ENCODE measurements at places on chromosomes 2 and 18.

- no peak for DNase-seq
These were observed 54.7 kb downstream of the INO80D start for GRCh38 chr2:206031162-206031784.

DNA sequence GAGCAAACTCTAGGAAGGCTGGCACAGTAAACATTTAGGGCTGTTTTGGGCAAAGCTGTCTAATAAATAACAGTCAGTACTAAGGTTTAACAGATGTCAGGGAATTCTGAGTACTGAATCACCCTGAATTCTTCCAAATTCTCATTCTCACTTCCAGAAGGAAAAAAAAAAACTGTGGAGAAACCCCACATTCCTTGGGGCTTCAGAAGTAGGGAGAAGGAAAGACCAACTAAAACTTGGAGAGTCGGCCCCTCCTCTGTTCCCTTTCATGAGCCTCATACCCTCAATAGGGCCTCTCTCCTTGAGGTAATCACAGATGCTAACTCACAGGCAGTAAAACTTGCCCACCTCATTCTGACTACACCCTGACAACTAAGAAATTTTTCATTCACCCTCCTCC lies 62.1 kb downstream of the CCDC148 start:
- DNase-seq = no peak

DNA sequence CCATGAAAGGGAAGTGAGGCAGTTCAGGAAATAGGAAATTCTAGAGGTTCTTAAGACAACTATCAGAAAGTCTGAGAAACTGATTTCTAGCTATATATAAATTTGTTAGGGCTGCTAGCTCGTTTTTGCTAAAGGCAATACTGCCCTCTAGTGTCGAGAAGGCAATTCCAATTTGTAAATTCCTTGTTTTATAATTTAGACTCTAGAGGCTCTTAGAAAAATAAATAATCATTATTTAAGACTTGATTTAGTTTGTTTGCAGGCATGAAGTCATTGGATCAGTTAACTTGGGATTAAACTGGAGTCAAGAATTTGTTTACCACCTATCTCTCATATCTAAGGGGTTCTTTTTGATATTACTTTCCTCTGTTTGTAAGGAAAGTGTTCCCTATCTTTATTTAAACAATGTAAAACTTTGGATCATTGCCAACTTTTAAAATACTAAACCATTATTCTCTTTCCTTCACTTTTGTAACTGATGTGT lies 66.2 kb downstream of the ACVR2A start:
- no peak for DNase-seq

DNA sequence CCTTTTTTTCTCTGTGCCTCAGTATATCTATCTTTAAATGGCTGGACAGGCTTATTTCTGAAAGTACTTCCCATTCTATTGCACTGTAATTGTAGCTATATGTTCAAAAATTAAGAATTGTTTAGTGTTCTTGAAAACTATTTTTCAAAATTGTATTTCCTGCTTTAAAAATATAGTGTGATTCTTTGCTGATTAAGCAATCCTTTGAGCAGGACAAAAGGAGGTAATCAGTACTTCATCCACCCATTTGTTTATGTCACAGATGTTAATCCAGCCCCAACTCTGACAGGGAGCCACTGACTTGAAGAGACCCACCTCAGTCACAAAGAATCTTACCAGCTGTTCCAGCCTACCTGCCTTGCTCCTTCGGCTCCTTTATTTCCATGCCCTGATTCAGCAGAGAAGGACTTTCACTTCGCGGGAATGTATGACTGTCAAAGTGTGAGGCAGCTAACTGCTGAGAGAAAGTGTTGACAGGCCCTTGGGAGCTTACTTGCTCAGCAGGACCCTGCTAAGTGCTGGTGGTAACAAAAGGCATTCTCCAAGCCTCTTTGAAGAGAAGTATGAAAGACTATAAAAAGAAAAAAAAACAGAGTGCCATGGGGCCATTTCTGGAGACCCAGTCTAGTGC lies 393.3 kb upstream of the CYRIA start:
- no peak for DNase-seq

- DNase-seq = no peak
These were observed 141.6 kb upstream of the SP3 start for GRCh38 chr2:174106736-174107135.

DNA sequence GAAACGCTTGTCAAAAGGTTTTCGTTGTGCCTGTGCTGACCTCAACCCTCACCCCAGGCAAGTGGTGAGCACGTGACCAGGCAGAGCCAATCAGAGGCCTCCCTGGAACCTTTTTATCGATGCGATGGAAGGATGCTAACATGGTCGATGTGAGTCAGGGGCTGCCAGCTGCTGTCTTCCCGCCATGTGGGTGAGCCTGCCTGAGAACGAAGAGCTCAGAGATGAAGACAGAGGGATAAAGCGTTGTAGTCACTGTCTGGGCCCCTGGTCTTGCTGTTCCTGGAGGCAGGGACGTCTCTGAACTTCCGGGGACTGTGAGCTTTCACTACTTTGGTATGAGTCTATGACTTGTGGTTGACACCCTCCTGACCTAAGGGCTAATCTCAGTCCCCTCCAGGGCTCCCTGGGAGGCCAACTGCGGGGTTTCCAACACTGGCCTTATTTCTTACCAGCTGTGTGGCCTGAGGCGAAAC lies 18.6 kb downstream of the DNMT3A start:
- no peak for DNase-seq

DNA sequence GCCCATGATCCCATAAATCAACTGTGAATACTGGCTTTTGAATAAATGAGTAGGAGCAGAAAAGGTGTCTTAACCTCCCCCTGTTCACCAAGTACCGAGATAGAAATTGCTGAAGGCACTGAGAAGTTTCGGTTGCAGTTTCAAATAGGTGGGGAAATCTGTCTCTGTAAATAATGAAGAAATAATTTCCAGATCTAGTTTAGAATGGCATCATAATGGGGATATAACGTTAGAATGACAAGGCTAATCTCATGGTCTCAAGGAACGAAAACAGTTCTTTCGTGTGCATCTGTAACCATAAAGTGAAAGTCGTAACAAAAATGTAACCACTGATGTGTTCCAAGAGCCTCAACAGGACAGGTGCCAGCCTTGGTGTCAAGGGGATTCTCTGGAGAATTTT lies 49.9 kb upstream of the TMEM18 start:
- DNase-seq = no peak

DNA sequence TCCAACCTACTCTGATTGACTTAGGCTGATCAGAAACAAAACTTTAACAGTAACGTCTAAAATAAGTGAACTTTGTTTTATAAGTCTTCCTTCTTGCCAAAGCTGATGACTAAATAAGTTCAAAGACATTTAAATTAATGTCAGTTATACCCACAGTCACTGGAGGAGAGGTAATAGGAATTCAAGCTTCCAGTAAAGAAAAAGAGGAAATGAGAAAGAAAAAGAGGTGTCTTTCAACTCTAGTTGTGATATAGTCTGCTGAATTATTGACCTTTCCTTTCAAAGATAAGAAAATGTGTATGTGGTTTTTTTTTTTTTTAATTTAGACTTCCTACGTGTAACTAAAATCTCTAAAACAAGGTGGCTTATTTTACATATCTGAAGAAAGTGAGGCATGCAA lies 191.5 kb downstream of the SLC8A1 start:
- no peak for DNase-seq

DNA sequence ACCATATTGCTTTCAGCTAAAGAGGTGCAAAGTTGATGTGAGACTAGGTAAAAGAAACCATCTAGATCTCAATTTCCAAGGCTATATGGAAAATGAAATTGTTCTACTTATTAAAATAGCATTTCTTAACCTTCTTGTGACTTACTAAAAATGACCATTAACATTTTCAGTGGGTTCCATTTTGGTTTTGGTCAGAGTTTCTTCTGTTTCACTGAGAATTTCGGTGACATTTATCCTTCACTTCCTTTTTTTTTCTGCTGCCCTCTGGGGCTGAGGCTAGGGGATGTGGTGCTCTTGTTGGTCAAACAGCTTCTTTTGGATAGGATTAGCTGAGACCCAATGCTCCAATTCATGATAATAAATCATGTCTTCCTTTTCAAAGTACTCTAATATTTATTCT lies 44.3 kb upstream of the REL start:
- no peak for DNase-seq

DNA sequence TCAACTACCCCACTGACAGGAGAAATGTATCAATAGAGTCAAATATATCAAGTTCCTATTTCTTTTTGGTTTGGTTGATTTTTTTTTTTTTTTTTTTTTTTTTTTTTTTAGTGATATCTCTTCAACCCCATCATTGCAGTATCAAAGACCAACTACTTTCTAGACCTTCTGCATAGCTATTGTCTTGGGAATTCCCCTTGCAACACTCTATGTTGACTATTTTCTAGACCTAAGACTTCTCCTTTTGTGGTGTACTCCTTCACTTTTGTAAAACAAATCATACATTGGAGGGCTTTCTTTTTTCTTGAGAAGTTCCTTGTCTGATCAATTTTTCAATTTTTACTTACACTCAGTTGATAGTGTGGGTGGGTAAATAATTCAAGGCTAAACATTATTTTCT lies 46.5 kb upstream of the NR4A2 start:
- no peak for DNase-seq

- DNase-seq = peak; percentile 37
These were observed 999 bp downstream of the INSIG2 start for GRCh38 chr2:118089139-118089800.

DNA sequence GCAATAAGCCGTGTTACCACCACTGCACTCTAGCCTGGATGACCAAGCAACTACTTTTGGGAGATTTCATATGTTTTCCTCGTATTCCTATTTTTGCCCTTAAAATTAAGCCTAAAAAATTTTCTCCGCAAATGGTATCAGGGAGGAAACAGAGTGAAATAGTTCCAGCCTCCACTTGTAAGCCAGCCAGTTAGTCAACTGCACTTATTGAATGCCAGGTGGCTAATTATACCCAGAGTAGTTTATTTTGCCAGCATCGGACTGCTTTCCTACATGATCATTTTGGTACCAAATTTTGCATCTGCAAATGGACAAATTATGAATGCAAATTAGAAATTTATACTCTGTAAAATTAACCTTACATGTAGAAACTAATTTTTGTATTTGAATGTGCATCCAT lies 90.2 kb upstream of the ARHGAP28 start:
- no peak for DNase-seq

DNA sequence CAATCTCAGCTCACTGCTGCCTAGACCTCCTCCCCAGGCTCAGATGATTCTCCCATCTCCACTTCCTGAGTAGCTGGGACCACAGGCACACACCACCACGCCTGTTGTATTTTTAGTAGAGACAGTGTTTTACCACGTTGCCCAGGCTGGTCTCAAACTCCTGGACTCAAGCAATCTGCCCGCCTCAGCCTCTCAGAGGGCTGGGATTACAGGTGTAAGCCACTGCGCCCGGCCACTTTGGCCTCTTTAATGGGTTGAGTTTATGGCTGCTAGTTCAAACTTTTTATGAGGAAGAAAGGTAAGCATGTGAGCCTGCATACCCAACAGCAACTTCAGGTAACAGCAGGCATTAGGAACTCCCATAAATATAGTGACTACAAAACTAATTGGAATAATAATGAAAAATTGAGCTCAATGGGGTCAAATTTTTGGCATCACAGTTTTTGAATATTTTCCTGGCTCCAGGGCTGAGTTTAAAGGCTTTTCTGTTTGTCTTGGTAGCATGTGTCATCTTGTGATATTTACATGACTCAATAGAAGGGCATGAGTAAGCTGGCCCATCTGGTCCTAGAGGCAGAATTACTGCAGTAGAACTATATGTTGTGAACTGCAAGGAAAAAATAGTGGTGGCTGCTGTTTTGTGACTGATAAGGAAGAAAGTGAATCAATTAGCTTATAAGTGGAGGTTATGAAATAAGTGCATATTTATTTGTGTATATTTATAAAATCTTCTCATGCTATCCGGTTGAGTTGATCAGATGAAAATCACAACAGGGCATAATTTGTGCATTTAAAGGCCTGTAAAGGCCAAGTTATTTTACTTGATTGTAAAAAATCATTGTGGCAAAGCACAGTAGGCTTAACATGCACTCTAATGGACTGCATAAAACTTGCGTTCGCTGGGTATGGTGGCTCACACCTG lies 24.8 kb downstream of the GALM start:
- no peak for DNase-seq

- DNase-seq = peak; percentile 58
These were observed 175.3 kb downstream of the INHBB start for GRCh38 chr2:120520929-120521912.

DNA sequence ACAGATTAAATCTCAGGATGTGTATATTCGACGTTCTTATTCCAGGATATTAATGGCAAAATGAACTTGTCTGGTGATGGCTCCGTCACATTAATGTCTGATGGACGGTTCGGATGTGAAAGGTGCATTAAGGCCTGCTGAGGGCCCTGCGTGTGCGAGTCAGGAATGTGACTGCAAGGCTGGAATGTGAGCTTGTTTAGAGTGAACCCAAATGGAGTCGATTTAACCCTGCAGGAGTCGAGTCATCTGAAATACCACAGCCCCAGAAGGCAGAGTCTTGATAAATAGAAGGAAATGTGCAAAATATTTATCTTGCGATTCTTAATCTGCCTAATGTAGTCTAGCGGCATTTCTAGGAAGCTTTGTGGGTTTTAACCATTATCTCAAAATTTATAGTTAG lies 44.3 kb downstream of the RDH14 start:
- no peak for DNase-seq

Measured in upper lobe of left lung (tissue), 6 donors.